ENCODE measurements at places on chromosomes 3 and 15. TPM values are rescaled to one million over a fixed set of nuclear protein-coding genes. Genes with fewer than 3 reads are reported as not detected.

DNA sequence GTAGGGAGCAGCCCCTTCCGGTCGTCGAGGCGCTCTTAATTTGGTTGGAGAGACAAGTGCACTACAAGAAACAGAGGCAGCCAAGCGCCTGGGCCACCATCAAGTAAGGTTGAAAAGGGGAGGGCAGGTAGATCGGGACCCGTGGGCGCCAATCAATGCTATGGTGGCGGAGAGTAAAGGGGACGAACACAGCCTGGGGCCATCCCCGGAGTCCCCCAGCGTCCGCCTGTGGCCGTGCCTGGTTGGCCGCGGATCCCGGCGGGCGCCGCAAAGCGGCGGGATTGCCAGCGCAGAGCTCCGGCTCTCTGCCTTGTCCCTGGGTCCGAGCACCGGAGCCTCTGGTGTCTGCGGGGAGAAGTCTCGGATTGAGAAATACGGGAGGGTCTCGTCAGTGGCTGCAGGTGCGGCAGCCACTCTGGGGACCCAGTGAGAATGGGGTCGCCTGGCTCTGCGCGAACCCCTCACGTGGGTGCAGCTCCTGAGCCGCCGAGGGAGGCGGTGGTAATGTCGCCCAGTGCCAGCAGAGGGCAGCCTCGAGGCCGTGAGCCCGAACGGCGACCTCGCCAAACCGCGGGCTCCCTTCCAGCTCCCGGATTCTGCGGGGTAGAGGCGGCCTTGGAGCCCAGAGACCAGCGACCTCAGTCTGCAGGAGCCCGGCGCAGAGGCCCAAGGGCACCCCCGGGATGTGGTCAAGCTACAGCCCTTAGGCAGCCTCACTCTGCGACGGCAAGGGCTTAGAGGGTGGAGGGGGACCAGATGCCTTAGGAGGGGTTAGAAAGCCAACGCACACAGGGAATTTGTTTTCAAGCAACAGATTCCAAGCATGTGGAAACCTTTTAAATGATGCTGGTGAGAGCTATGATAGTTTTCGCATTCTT, 10.8 kb downstream of the FOXL2 start:
- peak overlapping the region; percentile 72 for H3K4me3 ChIP-seq
- H3K4me1 ChIP-seq = peaks cover 20% of the 10 kb centered on the region
- peak overlapping the region; percentile 42 for H3K27ac ChIP-seq
- peak; percentile 83 for DNase-seq
- peaks cover 75% of the 10 kb centered on the region for H3K27me3 ChIP-seq

BFSP2 gene
- total RNA-seq = not detected

IMP3 gene
- 85.3 TPM for total RNA-seq

TBC1D5 gene
- total RNA-seq = 57.3 TPM

FOXB1 gene
- total RNA-seq = 0.74 TPM

Measured in activated naive CD8-positive, alpha-beta T cell treated with anti-CD3 and anti-CD28 coated beads, Interleukin-2, amount 10 ng/mL, durations not matched to agents 7 days and 5 days (primary cell).